ENCODE measurements at places on chromosomes 3 and 15.

- no peak for DNase-seq
Measured at GRCh38 chr15:84666373-84666772, 8.4 kb upstream of the NMB start.

DNA sequence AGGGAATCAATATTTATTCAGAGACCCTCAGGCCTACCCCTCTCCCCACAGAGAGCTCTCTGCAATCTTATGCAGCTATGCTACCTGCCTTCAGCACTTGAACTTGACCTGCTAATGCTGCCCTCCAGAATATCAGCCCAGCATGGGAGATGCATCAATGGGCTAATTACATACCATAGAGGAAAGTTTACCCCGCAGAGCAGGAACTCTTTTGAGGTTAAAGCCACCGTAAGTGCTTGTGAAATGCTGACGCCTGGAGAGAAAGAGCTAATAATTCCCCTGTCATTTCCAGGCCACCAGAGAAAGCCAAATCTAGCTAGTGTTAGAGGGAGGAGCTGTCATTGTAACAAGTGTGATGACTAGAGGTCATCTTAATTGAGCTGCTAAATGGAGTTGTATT is 127.5 kb downstream of the CHST2 start:
- DNase-seq = no peak

GRCh38 chr3:65672871-65673815 is 365.6 kb downstream of the MAGI1 start:
- DNase-seq = peak; percentile 29

GRCh38 chr15:89150762-89151664 is 62.8 kb downstream of the ABHD2 start:
- DNase-seq = no peak

GRCh38 chr3:53753518-53754183 is 92.6 kb downstream of the CHDH start:
- no peak for DNase-seq

GRCh38 chr3:46882377-46883053 is 5.0 kb downstream of the PTH1R start:
- DNase-seq = no peak

DNA sequence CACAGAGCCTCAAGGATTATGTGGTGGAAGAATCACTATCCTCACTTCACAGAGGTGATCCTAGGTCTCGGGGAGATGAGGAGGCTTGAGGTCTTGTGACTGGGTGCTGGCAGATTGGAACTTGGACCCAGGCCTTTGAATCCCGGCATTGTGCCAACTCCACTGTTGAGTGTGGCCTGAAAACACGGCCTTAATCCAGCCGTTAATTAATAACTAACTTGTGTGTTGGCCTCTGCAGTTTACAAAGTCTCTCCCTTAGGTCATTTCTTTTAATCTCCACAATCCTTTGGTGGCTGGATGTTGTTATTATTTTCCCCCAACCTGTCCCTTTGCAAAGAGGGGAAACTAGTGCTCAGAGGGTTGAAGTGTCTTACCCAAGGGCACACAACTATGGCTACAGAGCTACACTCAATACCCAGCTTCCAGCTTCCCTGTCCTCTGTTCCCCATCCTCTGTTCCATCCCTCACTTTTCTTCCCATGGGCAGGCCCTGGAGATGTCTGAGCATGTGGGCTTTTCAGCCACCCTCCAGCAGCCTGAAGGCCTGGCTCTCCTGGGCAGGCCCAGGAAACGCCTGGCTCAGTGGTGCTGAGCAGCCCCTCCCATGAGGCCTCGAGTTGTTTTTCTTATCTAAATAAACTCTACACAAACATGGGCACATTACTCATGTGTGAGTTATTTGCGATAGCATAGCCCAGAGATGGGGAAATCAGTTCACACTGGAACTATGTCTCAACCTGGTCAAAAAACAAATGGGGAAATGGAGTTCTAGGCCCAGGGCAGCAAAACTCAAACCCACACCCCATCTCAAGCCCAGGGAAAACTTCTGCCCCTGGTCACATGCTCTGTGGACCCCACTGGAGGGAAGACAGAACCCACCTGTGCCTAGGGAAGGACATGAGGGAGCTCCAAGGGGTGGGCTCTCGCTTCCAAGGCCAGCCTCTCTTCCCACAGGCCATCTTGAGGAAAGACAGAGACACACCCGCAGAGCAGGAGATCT is 16.8 kb upstream of the SMAD3 start:
- DNase-seq = no peak

Data from KG1 (cell line).